H9 (cell line): ENCODE measurements at places on chromosomes 13 and 19.

DNA sequence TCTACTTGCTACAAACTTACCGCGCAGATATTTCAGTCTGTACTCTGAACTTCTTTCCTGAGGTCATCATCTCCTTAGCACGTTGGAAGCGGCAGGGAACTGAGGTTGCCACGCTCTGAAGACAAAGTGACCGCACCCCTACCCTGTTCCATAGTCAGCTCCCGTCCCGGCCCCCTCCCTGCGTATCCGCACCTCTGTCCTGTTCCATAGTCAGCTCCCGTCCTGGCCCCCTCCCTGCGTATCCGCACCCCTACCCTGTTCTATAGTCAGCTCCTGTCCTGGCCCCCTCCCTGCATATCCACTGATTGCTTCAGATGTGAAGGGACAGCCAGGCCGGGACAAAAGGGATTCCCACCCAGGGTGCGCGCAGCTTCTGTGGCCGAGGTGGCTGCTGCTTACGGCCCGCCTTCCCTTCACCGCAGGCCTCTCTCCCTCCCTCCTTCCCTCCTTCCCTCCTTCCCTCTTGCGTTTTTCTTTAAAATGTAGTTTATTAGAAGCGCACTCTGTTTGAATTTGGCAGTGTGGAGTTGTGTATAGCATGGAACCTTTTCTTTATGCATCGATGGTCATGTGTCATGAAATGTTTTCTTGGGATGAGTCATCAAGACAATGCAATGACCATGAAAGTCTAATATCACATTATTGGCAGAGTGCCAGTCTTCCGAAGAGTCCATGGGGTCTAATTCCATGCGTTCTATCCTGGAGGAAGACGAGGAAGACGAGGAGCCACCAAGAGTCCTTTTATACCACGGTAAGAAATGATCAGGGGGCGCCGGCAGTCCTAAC, 21.9 kb upstream of the NDUFS7 start:
- DNase-seq, result no peak

DNA sequence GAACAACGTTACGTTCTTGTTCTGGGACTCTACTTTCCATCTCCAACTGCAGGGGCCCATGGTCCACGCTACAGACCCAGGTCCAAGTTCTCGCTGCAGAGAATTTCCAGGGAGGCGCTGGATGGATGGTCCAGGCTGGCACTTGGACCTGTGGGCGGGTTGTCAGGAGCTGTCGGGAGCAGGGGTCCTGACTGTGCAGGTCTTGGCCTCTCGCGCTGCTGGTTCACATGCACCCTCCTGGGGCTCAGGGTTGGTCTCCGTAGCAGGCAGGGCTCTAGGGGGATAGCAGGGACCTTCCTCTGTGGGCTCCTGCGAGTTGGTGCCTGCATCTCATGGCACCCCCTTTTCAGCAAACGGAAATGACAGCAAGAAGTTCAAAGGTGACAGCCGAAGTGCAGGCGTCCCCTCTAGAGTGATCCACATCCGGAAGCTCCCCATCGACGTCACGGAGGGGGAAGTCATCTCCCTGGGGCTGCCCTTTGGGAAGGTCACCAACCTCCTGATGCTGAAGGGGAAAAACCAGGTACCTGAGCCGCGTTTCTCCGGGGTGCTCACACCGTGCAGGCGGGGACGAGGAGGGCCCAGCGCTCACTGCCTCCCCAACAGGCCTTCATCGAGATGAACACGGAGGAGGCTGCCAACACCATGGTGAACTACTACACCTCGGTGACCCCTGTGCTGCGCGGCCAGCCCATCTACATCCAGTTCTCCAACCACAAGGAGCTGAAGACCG, 6.6 kb downstream of the PTBP1 start:
- DNase-seq, result peak; percentile 27

DNA sequence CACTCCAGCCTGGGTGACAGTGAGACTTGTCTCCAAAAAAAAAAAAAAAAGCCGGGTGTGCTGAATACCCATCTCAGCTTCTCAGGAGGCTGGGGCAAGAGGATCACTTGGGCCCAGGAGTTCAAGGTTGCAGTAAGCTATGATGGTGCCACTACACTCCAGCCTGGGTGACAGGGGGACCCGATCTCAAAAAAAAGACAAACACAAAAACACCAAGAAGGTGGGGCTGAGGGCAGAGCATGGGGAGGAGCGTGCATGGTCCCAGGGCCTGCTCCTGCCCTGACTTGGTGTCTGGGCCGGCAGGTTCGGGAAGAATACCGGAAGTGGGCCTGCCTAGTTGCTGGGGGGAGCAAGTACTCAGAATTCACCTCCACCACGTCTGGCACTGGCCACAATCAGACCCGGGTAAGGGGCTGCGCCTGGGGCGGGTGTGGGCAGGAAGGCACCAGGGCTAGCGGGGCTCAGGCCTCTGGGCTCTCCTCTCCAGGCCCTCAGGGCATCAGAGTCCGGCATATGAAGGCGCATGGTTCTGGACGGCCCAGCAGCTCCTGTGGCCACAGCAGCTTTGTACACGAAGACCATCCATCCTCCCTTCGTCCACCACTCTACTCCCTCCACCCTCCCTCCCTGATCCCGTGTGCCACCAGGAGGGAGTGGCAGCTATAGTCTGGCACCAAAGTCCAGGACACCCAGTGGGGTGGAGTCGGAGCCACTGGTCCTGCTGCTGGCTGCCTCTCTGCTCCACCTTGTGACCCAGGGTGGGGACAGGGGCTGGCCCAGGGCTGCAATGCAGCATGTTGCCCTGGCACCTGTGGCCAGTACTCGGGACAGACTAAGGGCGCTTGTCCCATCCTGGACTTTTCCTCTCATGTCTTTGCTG, 11.3 kb downstream of the DDX39A start:
- DNase-seq, result no peak

GRCh38 chr13:63128716-63129115, 1713.1 kb upstream of the PCDH20 start:
- DNase-seq, result no peak

- DNase-seq, result no peak
Observed at GRCh38 chr19:10927730-10928562, 493 bp downstream of the YIPF2 start.

DNA sequence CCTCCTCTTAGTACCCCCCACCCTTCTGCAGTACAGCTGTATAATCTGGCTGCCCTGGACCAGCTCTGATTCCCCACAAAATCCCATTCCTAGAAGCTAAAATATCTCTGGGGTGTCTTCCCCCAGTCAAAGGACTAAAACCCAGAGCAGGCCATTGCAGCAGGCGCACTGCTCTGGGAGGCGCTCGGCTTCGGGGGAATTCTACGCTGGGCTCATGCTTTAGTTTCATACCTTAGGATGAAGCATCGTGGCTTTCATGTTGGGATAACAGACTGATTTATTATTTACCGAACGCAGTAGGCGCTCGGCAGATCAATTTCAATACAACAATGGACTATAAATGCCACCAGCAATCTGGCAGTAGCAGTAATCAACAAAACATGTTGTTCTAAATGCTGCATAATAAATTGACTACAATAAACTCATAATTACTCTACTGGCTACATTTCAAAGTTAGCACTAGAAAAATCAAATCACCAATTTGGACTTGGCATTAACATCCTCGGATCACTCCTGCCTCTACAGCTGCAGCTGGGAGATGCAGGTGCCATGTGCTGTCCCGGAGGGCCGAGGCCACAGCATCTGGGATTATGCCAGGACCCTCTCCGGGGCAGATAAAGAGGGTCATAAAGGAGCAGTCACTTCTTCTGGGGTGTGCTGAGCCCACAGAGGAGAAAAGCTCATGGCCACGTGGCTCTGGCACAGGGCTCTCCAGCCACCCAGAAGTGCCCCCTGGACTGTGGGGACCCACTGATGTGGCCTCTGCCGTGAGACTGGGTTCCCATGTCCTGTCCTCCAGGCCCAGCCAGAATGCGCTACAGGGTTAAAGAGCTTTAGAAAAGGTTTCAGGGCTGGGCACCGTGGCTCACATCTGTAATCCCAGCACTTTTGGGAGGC, 35.3 kb downstream of the CEBPG start:
- DNase-seq, result no peak

- DNase-seq, result no peak
Observed at GRCh38 chr13:50844084-50844875, 788 bp upstream of the DLEU7 start.

- no peak for DNase-seq
Observed at GRCh38 chr13:31035185-31035965, 102.9 kb downstream of the TEX26 start.

DNA sequence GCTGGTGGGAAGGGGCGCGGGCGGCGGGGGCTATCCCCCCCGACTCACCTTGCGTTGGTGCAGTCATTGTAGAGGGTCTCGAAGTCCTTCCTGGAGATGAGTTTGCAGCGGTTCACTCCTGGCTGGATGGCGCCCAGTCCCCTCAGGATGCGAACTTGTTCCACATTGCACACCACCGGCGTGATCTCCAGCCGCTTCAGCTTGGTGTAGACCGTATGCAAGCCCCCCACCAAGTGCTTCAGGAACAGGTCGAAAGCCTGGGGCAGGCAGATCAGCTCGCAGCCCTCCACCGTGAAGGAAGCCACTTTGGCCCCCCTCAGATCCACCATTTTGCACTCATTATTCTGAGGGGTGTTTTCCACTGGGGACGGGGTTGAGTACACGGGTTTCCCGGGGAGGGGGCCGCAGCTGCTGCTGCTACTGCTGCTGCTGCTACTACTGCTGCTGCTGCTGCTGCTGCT, 1.1 kb downstream of the DACH1 start:
- peak; percentile 36 for DNase-seq

DNA sequence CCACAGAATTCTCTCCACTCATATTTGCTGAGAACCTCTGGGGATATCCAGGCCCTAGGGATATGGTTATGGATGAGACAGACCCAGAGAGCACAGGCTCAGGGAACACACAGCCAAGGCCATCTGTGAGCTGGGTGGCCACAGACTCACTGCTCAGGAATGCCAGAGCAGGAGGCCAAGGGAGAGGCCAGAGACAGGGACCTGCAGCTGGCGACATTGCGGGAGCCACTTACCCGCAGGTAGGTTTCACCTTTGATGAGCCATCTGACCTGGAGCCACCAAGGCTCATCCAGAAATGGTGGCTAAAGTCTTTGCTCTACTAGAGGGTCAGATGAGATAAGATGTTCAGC, 29.4 kb downstream of the CCNE1 start:
- no peak for DNase-seq

DNA sequence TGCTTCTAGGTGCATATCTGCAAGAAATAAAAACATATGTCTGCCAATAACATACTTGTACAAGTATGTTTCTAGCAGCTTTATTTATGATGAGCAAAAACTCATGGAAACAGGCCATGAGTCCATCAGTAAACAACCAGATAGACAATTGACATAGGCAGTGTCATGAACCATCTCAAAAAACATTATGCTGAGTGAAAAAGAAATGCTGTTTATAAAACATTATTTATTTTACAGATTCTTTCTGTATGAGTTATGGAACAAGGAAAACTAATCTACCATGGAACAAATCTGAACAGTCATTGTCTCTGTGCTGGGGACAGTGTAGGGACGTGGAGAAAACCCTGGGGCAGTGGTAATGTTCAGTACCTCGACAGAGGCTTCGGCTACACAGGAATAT, 283.9 kb downstream of the UQCRFS1 start:
- DNase-seq, result no peak

DNA sequence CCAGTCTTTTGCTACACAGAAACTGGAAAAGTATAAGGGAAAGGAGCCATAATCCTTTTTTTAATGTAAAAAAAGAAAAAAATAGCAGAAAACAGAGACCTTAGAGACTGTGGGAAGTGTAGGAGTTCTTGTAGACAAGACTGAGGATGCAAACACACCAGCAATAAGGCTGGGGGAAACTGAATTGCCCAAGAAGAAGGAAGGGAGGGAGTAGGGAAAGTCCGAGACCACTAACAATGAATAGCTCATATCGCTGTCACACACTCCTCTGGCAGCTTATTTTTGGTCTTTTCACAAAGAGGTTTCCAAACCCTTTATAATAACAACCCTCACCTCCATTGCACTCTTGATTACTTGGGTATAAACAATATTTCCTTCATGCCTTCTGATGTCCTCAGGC, 952.0 kb downstream of the SLITRK5 start:
- no peak for DNase-seq

GRCh38 chr19:50378863-50379236, 2.6 kb downstream of the NR1H2 start:
- no peak for DNase-seq

DNA sequence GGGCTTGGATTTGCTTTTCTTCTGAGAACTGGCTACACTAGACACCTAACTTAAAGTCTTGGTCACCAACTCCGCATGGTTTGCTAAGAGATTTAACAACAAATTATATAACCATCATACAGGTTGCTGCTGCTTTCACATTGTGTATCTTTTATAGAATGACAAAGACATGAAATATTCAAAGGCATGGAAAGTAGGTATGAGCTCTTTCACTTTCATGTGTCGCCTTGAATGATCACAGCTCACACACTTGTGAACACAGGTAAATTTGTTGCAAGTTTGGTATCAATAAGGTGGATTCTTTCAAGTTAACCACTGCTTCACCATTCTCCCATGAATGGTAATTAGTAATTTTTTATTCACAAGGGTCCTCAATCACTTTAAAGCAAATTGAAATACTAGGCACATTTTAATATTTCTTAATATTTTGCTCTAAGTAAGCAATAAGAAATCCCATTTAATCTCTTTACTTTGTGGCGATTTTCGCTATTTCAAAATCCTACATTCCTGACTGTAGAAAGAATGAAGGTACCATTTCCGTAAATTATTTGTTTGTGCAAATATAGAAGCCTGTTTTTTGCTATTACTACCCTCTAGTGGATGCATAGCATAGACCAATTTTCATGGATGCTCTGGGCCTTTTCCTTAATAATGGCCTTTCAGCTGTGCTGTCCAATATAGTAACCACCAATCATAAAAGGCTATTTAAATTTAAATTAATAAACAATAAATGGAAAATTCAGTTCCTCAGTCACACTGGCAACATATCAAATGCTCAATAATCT, 45.5 kb upstream of the FREM2 start:
- no peak for DNase-seq

DNA sequence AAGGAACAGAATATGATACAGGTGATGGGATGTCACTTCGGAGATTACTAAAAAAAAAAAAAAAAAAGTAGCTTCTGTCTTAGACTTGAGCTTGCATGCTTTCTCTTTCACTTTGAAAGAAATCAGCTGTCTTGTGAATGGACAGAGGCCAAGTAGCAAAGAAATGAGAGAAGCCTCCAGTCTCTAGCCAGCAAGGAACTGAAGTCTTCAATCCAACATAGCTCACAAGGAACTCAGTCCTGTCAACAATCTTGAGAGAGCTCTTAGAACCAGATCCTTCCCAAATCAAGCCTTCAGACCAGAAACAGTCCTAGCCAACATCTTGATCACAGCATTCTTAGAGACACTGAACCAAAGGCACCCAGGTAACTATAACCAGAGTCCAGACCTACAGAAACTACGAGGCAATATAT, 7.7 kb downstream of the N4BP2L2 start:
- DNase-seq, result no peak
